ENCODE measurements at places on chromosomes 7 and 10. TPM values are rescaled to one million over a fixed set of nuclear protein-coding genes. Genes with fewer than 3 reads are reported as not detected.

GRCh38 chr10:124227055-124227975 lies 133.9 kb upstream of the CHST15 start:
- no peak overlapping the region for H3K4me3 ChIP-seq
- no peaks in the 10 kb centered on the region for H3K4me1 ChIP-seq
- no peaks in the 10 kb centered on the region for H3K27me3 ChIP-seq
- no peak for DNase-seq
- no peak overlapping the region for H3K27ac ChIP-seq
- no peaks in the 10 kb centered on the region for H3K36me3 ChIP-seq

DNA sequence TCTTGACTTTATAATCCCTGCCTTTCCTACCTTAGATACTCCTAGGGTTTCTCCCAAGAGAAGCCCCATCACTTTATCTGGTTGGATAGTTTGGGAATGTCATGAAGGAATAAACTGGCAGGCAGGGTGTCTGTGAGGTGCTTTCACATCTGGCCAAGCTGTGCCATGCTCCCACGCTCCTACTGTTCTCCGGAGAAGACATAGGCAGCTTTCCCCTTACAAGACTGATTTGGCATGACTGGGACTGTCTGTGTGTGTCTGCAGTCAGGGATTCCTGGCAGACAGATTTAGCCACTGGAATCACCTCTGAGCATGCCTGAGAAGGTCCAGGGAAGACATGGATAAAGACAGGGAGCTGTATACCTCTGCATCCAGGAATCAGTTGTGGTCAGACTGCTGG lies 45.3 kb downstream of the HK1 start:
- peaks cover 23% of the 10 kb centered on the region for H3K4me1 ChIP-seq
- H3K27ac ChIP-seq = no peak overlapping the region
- H3K4me3 ChIP-seq = no peak overlapping the region
- no peak for DNase-seq
- H3K27me3 ChIP-seq = no peaks in the 10 kb centered on the region
- no peaks in the 10 kb centered on the region for H3K36me3 ChIP-seq

DNA sequence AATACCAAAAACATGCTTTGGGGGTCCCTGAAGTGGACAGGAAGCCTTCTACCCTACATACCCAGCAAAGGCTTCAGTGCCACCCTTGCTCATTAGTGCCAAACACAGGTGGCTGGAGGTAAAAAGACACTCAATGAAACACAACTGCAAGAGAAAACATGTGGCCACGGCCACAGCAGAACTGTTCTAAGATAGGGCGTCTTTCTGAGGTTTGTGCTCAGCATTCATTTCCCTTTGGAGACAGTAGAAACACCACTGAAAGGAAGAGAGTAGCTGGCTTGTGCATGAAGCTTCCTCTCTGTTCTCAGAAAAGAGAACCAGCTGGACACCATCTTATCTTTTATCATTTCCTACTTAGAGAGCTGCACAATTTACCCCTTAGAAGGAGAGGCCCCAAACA lies 143.0 kb downstream of the PLXNA4 start:
- H3K36me3 ChIP-seq = no peaks in the 10 kb centered on the region
- DNase-seq = no peak
- H3K4me3 ChIP-seq = no peak overlapping the region
- 0 out of 2 replicates have a peak, but pooled peaks cover 3% of the 10 kb centered on the region for H3K27me3 ChIP-seq

- no peaks in the 10 kb centered on the region for H3K27me3 ChIP-seq
- no peaks in the 10 kb centered on the region for H3K36me3 ChIP-seq
- no peak overlapping the region for H3K27ac ChIP-seq
- H3K4me1 ChIP-seq = peaks cover 12% of the 10 kb centered on the region
Observed at GRCh38 chr7:111990643-111991042, 215.6 kb downstream of the DOCK4 start.

The CAMK1D gene
- 0.13 TPM for total RNA-seq

The OPTN gene
- 50.6 TPM for total RNA-seq

Data from GM23248 (cell line).